Central memory CD4-positive, alpha-beta T cell (primary cell): ENCODE measurements at places on chromosomes 2 and 18.

DNA sequence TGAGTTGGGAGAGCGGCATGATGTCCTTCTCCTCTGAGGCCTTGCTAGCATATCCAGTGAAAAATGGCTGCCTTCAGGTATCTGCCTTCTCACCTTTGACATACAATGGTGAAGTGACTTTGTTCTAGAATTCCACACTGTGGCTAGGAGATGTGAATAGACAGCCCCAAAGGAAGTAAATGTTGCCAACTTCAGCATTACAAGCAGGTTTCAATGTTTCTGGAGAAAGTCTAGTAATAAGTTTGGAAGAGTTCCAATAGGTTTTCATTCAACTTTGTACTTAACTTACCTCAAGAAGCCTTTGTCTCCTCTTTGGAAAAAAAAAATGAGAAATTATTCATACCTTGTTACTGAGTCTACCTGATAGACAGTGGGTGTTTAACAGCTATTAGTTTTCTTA, 421.3 kb upstream of the MMADHC start:
- DNase-seq, result no peak

GRCh38 chr2:11141319-11141718, 13.9 kb upstream of the SLC66A3 start:
- DNase-seq, result no peak

DNA sequence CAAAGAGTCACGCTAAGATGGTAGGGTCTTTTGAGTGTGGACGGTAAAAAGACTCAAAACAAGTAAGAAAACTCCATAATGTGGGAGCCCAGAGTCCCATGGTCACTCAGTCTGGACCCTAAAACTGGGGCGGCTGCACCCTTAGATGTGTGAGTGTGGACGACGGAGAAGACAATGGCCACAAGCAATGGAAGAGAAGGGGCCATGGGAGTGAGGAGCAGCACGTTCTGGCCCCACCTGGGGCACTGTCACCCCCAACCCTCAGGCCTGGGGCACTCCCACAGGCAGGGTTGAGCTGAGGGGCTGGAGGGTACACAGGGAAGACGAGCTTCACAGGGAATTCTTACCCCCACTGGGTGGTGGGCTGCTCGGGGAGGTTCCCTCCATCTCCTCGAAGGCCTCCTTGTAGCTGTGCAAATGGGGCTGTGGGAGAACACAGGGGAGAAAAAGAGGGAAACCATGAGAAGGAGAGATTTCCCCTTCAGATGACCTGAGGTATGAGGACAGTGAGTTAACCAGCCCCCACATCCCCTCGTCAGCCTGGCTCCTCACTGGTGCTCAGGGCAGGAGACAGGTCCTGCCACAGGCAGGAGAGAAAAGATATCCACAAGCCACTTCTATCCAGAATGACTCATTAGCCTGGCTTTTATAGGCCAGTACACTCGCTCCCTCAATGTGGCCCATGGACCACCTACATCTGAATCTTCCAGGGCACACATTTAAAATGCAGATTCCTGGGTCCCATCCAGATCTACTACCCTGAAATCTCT, 167.9 kb downstream of the TNS1 start:
- no peak for DNase-seq

- DNase-seq, result no peak
Measured at GRCh38 chr18:3054780-3055179, 41.8 kb upstream of the LPIN2 start.

GRCh38 chr2:108029912-108030311, 43.6 kb downstream of the SLC5A7 start:
- DNase-seq, result no peak

- no peak for DNase-seq
Measured at GRCh38 chr2:186919296-186919695, 70.3 kb upstream of the ZSWIM2 start.

GRCh38 chr2:1801541-1801940, 57.2 kb upstream of the PXDN start:
- DNase-seq, result no peak

GRCh38 chr2:67829470-67829869, 233.3 kb downstream of the C1D start:
- DNase-seq, result no peak

- no peak for DNase-seq
Measured at GRCh38 chr2:216649574-216649973, 16.4 kb downstream of the IGFBP2 start.

GRCh38 chr2:240921311-240921994, 15.3 kb downstream of the CROCC2 start:
- no peak for DNase-seq
